ENCODE measurements at places on chromosomes 4 and X.

GRCh38 chr4:124710911-124711310 lies 1.6 kb downstream of the ANKRD50 start:
- DNase-seq, result no peak

DNA sequence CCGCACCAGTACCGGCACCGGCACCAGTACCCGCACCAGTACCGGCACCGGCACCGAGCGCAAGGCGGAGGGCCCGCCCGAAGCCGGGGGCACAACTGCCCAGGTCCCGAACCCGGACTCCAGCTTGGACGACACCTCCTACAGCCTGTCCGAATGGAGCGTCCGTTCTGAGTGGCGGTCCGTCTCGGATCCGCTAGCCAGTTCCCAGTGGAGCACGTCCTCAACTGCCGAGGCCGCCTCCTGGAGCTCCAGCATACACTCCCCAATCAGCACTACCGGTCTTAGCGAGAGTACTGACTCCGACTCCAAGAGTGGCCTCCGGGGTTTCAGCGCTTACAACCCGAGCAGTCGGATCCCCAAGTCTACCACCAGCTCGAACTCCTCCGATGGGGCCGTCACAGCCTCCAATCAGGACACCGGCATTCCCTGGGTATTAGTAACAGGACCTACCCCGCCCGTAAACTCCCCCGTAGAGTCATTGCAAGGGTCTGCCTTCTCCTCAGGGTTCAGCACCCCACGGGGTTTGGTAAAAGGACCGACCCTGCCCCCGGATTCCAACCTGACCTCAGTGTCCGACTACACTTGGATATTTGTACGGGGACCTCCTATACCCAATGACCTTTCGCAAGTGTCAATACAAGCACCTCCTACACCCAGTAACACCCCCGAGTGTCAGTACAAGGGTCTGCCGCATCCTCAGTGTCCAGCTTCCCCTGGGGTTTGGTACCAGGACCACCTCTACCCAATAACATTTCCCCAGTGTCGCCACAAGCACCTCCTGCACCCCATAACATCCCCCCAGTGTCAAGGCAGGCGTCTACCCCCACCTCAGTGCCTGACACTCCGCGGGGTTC lies 721 bp upstream of the MAOA start:
- DNase-seq, result peak; percentile 8

DNA sequence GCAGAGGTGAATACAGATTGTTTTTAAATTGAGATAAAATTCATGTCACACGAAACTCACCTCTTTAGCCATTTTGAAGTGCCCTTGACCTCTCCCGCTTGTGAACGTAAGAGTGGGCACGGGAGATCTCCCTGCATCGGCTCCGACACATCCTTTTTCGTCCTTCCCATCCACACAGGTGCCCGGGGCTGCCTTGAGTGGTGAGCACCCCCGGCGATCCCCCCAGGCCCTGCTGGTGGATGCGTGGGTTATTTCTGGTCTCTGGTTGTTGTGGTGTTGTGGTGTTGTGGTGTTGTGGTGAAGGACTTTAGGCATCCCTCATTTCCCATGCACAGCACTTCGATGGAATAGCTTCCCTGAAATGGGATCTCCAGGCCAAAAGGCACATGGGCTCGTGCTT lies 46.1 kb downstream of the PSAPL1 start:
- no peak for DNase-seq

GRCh38 chr4:8547108-8547911 lies 32.9 kb upstream of the GPR78 start:
- DNase-seq, result no peak

DNA sequence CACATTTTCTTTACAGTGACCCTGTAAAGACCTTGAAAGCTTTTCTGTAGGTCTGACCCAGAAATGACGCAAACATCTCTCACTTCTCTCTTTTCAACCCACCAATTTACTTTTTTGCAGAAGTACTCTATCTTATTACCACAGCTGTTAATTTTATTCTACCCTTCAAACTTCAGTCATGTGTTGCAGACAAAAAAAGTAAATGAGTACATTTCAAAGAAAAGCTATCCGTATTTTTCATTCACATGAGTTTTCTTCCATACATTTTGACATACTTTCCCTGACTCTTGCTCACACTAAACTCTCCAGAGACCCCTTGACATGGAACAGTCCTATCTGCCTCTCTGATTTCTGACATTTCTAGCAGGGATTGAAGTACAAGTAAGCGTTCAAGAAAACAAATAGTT lies 51.7 kb downstream of the SLC7A11 start:
- no peak for DNase-seq

DNA sequence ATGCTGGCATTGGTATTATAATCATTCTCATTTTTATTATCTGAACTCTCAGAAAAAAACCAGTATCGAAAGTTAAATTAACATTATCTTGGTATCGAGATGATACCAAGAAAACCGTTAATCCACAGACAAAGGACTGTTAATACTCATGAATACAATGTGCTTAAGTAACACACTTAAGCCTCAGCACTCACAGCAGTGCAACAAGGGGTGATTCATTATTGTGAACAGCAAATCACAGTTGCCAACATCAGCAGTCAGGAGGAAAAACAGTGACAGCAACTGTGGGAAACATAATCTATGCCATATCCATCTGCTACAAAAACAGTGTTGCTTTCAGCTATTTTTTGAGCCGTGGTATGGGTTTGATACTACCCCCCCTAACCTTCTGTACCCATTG lies 210.9 kb upstream of the ATOH1 start:
- DNase-seq, result no peak

- DNase-seq, result no peak
These were observed 130.1 kb downstream of the EGF start for GRCh38 chr4:110042545-110043517.

DNA sequence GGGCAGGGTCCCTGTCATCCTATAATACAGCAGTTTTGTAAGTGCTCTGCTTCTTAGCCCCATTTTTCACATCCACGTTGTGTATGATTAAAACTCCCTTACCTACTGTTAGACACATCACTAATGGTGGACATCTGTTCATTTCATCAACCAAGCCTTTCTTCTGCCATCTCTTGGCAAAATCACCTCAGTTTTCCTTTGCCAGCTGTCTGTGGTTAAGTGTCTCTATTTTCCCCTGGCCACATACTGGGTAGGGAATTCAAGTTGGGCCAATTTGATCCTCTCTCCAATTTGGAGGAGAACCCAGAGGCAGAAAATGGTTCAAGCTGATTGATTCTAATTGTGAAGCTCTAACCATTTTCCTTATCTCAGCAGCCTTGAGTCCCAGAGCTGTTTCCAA lies 436.1 kb downstream of the PCDH7 start:
- no peak for DNase-seq

DNA sequence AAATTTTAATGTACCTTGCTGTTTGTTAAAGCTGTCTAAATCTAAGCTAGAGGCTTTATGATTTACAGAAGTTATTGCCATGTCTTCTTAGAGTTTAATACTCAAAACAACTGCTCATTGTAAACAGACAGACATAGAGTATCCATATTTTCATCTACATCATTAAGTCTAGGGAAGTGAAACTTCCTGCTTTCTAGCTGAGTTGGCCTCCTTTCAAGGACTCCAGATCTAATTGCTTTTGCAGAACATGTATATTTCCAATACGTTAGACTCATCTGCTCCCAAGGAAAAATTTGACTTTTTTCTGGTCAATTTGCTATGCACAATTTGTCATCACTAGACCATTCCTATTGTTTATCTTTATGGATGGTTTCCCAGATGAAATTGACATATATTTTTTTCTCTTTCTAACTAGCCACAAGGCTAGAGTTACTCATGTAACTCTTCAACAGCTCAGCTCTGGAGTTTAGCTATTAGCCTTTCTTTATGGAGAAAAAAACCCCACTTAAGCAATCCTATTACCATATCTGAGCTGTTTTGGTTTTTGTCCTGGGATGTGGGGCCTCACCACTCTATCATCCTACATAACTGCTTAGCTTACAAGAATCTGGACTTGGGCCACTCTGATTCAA lies 122.9 kb downstream of the PPA2 start:
- DNase-seq, result no peak

DNA sequence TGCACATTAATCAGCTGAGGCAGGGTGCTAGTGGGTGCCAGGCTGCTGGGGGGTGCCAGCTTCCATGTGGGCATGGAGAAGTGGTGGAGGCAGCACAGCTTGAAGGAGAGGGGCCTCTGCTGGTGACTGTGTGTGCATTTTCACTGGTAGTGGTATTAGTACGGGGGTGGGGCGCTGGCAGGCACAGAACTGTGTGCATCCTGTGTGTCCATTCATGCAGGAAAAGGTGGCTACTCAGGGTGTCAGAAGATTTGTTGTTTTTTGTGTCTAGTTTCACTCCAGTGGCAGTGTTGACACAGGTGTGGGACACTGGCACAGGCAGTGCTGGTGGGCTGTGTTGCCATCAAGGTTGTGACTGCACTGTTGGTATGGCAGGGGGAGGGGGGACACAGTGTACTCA lies 1303.6 kb downstream of the FAM133A start:
- no peak for DNase-seq

DNA sequence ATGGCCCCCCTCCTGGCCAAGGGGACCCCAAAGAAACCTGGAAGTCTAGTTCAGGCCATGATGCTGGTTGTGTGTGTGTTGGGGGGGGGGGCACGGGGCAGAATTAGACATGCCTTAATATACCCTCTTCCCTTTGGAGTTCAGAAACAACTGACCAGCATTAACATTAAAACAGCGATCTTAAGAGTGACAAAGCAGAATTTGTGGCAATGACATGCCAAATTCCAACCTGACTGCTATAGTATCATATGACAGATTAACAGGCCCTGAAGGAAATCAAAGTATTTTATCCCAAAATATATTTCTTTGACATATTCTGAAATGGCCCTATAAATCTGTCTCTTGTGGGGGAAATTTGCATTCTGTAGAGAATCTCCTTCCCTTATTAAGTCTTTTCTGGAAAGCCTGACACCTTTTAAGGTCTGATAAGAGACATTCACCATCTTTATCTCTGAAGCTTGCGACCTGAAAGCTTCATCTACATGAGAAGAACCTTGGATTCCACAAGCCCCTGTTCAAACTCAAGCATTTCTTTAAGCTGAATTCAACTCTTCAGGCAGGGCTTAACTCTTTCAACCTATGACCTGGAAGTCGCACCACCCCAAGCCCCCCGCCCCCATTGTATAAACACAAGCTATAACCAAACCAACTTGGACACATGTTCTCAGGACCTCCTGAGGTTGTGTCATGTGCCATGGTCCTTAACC lies 40.2 kb downstream of the ABCB7 start:
- no peak for DNase-seq

- DNase-seq, result no peak
These were observed 9.9 kb downstream of the ARHGAP36 start for GRCh38 chrX:131067846-131068745.

All from stimulated activated effector memory CD8-positive, alpha-beta T cell treated with anti-CD3 and anti-CD28 coated beads, Interleukin-12 subunit alpha, Interleukin-12 subunit beta, amount 100 ng/mL, for 72 hours (primary cell).